ENCODE measurements at places on chromosomes 16 and 17.

DNA sequence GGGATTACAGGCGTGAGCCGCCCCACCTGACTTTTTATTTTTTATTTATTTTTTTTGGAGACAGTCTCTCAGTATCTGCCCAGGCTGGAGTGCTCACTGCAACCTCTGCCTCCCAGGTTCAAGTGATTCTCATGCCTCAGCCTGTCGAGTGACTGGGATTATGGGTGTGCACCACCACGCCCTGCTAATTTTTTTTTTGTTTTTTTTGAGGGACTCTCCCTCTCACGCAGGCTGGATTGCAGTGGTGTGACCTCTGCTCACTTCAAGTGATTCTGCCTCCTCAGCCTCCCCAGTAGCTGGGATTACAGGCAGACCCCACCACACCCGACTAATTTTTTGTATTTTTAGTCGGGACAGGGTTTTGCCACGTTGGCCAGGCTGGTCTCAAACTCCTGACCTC lies 7.7 kb downstream of the ZNF207 start:
- H3K27me3 ChIP-seq, result no peaks in the 10 kb centered on the region
- no peak overlapping the region for H3K4me3 ChIP-seq
- no peak for DNase-seq

DNA sequence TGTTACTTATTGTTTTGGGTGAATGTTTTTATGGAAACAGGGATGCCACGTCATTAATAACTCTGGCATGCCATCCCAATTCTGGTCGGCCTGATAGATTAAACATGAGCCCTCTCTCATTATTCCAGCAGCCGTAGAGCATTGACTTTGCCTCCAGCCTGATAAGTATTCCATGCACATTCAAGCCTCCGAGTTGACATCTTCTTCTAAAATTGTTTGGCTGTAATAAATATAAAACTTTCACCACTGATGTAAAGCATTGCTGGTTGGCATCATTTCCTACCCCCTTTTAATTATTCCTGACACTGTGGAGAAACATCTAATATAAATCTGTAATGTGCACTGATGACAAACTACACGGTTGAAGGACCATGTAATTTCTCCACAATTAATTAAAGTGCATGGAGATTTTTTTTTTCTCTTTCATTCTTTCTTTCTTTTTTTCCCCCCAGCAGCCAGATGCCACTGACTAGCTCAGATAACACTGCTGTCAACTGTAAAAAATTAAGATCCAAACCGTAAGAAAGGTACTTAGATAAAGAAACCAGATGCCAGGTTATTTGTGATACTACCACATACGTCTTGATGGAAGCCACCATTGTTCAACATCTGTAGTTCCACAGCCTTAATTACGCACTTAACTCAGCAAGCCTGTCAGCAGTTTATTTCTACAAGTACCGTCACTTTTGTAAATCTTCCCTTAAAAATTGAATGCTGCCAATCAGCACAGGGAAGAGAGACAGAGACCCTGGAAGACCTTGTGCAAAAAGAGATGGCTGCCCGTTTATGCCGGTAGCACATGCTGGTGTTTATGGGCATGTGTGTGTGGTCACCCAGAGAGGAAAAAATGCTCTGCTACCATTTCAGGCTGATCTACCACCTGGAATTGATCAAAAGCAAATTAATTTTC lies 237.7 kb downstream of the IRX3 start:
- H3K36me3 ChIP-seq, result no peaks in the 10 kb centered on the region
- H3K4me3 ChIP-seq, result no peak overlapping the region
- no peaks in the 10 kb centered on the region for H3K4me1 ChIP-seq
- no peaks in the 10 kb centered on the region for H3K27me3 ChIP-seq

GRCh38 chr16:19235478-19235877 lies 50.1 kb upstream of the CLEC19A start:
- H3K27ac ChIP-seq, result no peak overlapping the region
- no peak overlapping the region for H3K4me3 ChIP-seq
- H3K36me3 ChIP-seq, result no peaks in the 10 kb centered on the region
- DNase-seq, result no peak
- no peaks in the 10 kb centered on the region for H3K4me1 ChIP-seq

GRCh38 chr17:29004081-29004692 lies 1.6 kb downstream of the SEZ6 start:
- H3K27ac ChIP-seq, result no peak overlapping the region
- H3K27me3 ChIP-seq, result peaks cover 59% of the 10 kb centered on the region
- no peak overlapping the region for H3K4me3 ChIP-seq
- H3K4me1 ChIP-seq, result no peaks in the 10 kb centered on the region
- no peaks in the 10 kb centered on the region for H3K36me3 ChIP-seq

- DNase-seq, result no peak
- H3K27ac ChIP-seq, result no peak overlapping the region
- no peak overlapping the region for H3K4me3 ChIP-seq
- H3K27me3 ChIP-seq, result no peaks in the 10 kb centered on the region
Measured at GRCh38 chr16:10548404-10548803, 32.0 kb downstream of the EMP2 start.

DNA sequence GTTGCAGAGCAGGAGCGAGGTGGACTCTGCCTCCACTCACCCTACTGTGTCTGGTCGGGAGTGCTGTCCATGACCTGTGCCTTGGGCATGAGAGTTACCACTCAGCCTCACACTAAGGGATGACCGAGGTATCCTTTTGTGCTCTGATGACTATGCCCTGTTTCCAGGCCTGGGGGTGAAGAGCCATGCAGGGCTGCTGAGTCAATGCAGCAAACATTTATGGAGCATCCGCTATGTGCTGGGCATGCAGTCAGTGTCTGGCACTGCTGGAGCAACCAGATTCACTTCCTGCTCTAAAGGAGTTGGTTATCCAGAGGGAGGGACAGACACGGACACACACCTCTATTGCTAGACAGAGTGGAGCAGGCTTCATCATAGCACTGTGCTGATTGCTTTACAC lies 7.6 kb upstream of the HNF1B start:
- DNase-seq, result no peak
- H3K27ac ChIP-seq, result no peak overlapping the region
- no peaks in the 10 kb centered on the region for H3K36me3 ChIP-seq
- no peaks in the 10 kb centered on the region for H3K4me1 ChIP-seq
- no peak overlapping the region for H3K4me3 ChIP-seq

DNA sequence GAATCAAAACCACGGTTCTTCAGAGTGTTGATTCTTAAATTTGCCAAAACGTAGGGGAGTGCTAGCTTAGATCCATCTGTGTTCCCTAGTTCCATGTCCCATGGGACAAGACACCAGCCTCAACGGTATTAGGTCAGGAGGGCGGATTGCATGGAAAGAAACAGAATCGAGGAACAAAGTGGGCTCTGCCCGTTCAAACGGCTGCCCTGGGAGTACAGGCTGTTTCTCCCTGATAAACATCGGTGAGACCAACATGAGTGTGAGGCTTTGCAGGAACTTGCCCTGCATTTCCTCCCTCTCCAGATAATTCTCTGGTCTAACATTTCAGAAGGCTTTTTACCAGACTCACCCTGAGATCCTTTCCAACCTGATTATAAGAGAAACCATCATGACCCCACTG lies 82.2 kb downstream of the MRM3 start:
- H3K27ac ChIP-seq, result no peak overlapping the region
- DNase-seq, result no peak
- peaks cover 17% of the 10 kb centered on the region for H3K4me1 ChIP-seq
- no peaks in the 10 kb centered on the region for H3K27me3 ChIP-seq
- H3K4me3 ChIP-seq, result no peak overlapping the region

GRCh38 chr17:57256708-57257112 lies 387 bp downstream of the MSI2 start:
- no peaks in the 10 kb centered on the region for H3K27me3 ChIP-seq
- peak overlapping the region; percentile 74 for H3K27ac ChIP-seq
- DNase-seq, result peak; percentile 53
- H3K36me3 ChIP-seq, result no peaks in the 10 kb centered on the region

- H3K27me3 ChIP-seq, result no peaks in the 10 kb centered on the region
- H3K36me3 ChIP-seq, result no peaks in the 10 kb centered on the region
- H3K27ac ChIP-seq, result no peak overlapping the region
- no peak for DNase-seq
Measured at GRCh38 chr17:63275971-63276745, 169.9 kb downstream of the CYB561 start.

DNA sequence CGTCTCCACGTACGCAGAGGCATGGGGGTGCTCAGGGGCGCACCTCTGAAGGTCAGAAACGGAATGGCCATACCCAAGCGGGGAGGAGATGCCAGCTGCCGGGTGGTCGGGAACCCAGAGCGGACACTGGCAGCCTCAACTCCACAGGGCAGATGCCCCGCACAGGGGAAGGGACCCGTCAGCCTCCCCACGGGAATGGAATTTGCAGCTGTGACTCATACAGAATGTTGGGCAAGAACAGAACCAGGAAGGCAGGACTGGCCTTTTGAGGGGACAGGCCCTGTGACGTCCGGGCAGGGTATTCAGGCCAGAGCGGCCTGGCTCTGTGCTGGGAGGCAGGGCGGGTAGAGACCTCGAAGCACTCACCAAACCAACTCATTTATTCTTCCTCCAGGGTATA lies 7.5 kb downstream of the TK1 start:
- peaks cover 55% of the 10 kb centered on the region for H3K4me1 ChIP-seq
- H3K27me3 ChIP-seq, result no peaks in the 10 kb centered on the region
- DNase-seq, result no peak
- no peaks in the 10 kb centered on the region for H3K36me3 ChIP-seq
- H3K4me3 ChIP-seq, result no peak overlapping the region
- peak overlapping the region; percentile 72 for H3K27ac ChIP-seq
